ENCODE measurements at places on chromosomes 7 and 10.

- DNase-seq = no peak
Measured at GRCh38 chr7:141463986-141464385, 87.2 kb upstream of the AGK start.

DNA sequence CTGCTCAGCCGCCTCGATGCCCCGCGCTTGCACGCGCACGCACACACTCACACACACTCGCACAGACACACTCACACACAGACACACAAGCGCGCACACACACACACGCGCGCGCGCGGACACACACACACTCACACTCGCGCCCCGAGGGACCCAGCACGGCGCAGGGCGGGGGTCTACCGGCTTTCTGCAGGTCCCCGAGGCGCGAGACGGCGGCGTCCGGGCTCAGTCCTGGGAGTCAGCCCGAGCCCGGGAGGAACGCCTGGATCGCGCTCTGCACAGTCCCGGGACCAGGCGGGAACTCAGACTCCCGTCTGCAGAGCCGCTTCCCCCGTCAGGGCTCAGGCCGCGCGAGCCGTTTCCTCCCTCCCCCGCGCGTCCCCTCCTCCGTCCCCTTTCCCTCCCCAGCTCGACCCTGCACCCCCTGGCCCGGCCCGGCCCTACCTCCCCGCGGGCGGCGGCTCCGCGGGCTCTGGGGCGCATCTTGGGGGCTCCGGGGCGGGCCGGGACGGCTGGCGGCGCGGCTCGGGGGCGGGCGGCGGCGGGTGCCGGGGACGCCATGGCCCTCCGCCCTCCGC is 464 bp downstream of the DENND2A start:
- DNase-seq = no peak

DNA sequence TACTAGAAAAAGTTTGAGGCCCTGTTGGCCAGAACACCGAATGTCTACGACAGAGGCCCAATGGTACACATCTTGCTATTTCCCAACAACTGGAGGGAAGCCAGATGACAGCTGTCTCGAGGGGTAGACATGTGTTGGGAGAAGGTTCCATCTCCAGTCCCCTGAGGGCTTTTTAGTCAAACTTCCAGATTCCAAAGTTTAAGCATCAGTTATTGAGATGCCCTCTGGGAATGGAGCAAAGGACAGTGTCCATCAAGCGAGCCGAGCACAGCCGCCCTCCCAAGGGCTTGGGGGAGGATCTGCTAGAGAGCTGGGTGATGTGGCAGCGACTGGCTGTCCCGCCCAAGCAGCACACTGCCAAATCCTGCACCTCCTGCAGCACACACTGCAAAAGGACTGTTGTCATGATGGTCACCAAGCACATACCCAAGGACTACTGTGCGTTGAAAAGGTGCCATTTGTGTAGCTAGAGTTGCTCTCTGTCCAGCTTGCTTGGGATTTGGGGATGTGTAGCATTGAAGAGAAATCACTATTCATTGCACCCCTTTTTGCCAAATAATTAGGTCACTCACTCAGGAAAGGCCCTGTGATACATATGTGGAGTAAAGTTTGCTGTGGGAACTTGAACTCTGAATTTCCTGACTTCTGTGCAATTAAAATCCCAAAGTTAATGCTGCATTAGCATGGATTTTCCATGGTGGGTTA is 164.6 kb downstream of the TRIL start:
- no peak for DNase-seq

DNA sequence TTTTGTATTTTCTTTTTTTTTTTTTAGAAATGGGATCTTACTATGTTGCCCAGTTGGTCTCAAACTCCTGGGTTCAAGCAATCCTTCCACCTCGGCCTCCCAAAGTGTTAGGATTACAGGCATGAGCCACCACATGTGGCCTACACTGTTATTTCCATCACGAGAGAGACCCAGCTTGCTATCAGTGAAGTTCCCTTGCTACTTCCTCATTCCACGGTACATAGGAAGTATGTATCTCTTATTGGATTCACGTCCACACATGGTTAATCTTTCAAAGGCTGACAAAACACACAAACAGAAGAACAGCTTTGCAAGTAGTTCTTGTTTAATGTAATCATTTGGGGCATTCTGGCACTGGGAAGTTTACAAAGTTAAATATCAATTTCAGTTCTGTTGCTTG is 50.9 kb downstream of the DCLRE1A start:
- no peak for DNase-seq

- no peak for DNase-seq
Measured at GRCh38 chr10:559767-560047, 129.8 kb downstream of the DIP2C start.

GRCh38 chr10:102117391-102118159 is 2.6 kb downstream of the LDB1 start:
- peak; percentile 94 for DNase-seq

- no peak for DNase-seq
Measured at GRCh38 chr7:110698576-110698975, 392.4 kb upstream of the LRRN3 start.

GRCh38 chr7:45460379-45460778 is 113.8 kb upstream of the ADCY1 start:
- no peak for DNase-seq

GRCh38 chr10:18297659-18298058 is 157.4 kb downstream of the CACNB2 start:
- no peak for DNase-seq

DNA sequence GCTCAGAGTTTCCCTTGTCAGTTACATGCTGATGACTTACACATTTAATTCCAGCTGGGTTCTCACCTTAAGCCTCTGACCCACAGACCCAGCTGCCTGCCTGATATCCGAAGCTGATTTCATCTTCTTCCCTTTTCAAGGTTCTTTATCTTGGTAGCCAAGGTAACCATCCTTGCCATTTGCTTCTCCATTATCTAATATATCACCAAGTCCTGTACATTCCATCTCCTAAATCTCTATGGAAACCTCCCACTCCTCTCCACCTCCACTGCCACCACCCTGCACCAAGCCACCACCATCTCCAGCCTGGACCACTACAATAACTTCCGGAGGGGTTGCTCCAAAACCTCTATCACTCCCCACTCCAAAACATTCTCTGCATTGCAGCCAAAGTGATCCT is 19.9 kb downstream of the SCRN1 start:
- DNase-seq = no peak

- DNase-seq = peak; percentile 15
Measured at GRCh38 chr7:7565746-7566650, 686 bp upstream of the MIOS start.

- no peak for DNase-seq
Measured at GRCh38 chr7:80303315-80303714, 168.7 kb downstream of the GNAI1 start.

- no peak for DNase-seq
Measured at GRCh38 chr10:62764011-62764410, 40.5 kb upstream of the ADO start.

- no peak for DNase-seq
Measured at GRCh38 chr7:111903016-111903415, 303.2 kb downstream of the DOCK4 start.

DNA sequence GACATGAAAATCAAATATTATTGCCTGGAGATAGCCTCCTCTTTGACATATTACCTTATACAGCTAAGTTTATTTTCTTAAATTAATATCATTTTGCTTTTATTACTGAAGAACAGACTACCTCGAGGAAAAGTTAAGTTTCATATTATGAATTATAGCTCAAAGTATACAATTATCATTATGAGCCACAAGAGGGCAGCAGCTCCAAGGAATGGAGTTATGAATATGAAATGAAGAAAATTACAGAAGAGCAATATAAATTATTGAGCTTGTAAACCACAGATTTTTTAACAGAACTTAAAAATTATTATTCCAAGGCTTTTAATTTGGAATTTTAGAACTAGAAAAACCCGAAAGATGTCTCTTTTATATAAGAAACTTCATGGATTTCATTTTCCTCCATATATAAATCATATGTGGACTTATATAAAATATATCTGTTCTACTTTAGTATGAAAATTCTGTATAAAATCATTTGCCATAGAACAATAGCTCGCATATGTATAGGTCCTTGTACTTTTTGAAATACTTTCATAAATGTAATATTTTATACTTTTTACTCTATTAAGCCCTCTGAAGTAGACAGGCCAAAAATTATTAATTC is 40.1 kb downstream of the IQUB start:
- no peak for DNase-seq

DNA sequence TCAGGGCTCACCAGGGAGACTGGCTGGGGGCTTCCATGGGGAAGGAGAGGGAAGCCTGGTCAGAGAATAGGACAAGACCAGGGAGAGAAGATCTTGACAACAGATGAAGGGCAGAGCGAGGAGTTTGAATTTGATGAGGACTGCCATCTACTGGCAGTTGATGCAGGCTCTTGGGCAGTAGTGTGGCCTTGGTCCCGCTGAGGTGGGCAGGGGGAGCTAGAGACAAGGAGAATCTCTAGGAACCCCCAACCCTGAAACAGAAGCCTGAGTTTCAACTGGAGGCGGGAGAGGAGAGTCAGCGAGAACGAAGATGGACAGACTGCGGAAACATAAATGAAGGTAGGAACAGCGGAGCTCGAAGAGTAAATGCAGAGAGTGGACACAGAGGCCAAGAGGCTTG is 81.0 kb downstream of the PPP1R3C start:
- no peak for DNase-seq

GRCh38 chr10:11893749-11894278 is 70.7 kb downstream of the PROSER2 start:
- no peak for DNase-seq

GRCh38 chr10:104450490-104450889 is 96.9 kb downstream of the CFAP58 start:
- no peak for DNase-seq

- no peak for DNase-seq
Measured at GRCh38 chr10:89683883-89684282, 17.5 kb upstream of the KIF20B start.

- no peak for DNase-seq
Measured at GRCh38 chr7:104931181-104931781, 82.7 kb upstream of the KMT2E start.

GRCh38 chr7:1586827-1587705 is 17.2 kb upstream of the PSMG3 start:
- DNase-seq = no peak

DNA sequence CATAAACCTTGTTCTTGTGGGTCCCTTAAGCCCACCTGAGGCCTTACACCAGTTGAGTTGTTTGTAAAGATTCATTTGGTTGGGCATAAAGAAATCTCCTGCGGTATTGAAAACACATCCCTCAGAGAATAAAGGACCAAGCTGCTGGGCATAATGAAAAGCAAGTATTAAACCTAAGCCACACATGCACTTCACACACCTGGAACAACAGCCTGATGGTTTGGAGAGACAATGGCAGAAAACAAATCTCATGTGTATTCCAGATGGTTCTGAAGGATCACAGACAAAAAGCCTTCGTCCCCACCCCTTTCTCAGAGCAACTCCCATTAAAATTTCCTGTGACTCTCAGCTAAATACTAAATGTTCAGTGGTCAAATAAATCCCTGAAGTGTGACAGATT is 44.2 kb downstream of the FEZF1 start:
- DNase-seq = no peak

Data from adrenal gland (tissue), 19 donors.